ENCODE measurements at places on chromosomes 1 and 21.

GRCh38 chr1:121594096-121594495, 409.3 kb downstream of the SRGAP2C start:
- DNase-seq: no peak

GRCh38 chr1:116312681-116313069, 60.4 kb upstream of the ATP1A1 start:
- DNase-seq: no peak

DNA sequence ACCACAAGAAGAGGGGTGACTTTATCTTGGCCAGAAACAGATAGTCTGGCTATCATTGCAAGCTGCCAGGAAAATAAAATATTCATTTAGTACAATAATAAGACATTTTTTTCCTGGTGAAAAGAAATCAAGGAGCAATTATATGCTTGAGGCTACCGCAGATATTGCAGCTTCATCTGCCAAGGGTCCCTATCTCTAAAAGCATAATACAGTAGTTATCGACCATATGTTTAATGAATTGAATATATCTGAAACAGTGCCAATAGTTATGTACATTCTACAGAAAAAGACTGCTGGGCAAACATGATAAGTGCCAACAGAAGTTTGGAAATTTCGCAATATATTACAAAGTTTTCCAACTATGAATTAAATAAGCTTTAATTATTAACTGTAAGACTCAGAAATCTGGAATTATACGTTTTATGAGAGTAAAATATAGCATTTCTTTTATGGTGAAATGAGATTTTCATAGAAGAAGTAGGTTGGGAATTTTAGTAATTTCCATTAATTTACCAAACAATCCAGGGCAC, 561.1 kb upstream of the ZP4 start:
- DNase-seq: no peak

DNA sequence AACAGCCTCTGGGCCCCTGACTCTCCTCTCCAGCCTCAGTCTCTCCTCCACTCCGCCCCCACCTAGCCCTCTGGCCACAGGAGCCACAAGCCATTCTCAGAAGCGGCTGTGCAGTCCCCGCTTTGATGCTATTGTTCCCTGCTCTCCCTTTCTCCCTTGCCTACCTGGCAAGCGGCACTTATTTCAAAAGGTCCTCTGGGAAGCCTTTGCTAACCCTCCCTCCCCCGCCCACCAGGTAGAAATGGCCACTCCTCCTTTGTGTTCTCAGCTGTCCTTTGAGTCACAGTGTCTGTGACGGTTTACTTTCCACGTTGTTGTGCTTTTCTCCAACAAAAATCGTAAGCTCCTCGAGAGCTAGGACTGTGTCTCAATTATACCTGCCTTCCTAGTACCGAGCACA, 338.4 kb upstream of the PROX1 start:
- no peak for DNase-seq

DNA sequence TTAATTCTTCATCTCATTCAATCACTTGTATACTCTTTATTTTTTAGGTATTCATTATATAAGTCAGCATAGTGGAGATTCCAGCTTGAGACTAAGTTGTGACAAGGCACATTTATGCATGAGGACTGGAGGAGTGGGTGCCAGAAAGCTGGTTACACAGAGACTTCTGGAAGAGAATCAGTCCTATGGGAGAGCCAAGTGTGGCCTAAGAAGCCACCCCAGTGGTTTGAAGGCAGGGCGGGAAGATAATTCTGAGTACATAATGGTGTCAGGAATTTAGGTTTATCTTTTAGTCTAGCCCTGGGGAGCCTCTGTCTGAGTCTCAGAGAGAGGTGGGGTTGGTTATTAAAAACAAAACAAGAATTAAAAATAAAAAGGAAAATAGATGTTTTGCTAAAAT, 83.0 kb downstream of the SPAG17 start:
- no peak for DNase-seq

GRCh38 chr1:54798769-54799641, 2.1 kb downstream of the TTC22 start:
- DNase-seq: no peak

DNA sequence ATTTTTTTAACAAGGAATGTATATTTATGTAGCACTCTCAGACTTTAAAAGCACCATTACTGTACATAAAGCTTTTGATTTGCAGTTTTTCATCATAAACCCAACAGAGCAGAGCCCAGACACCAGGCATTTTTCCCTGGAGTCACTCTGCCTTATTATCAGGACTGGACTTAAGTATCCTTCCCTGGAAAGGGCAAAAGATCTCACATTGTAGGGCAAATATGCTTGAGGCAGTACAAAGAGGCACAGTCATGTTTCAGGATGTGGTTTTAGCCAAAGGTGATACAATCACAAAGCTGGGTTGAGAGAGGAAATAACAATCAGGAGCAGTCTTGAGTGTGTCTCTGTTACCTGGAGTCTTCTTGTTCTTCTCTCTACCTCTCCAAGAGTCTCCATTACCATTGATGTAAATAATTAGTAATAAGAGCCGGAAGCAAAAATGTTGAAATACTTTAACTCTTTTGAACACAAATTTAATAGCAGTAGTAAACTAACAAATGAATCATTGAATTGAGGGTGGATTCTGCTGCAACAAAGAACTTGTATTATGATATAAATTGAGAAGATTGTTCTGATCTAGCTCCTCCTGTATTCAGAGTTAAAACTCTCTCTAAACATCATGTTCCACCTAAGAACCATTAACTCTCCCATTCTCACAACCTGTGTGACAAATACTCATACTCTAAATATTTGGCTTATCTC, 160.5 kb downstream of the LTN1 start:
- no peak for DNase-seq

DNA sequence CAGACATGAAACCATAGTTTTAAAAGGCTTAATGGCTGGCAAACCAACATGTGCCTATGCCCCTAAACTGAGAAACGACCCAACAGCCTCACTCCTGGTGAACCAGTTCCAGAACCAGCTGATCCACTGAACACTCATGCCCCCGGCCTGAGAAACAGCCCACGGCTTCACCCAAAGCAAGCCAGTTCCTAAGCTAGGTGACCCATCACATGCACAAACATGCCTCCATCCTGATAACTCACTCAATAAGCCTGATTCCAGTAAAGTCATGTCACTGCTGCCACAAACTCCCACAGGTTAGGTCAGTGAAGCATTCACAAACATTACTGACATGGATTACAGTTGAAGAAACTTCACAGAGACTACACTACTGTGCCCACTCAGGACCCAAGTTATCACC, 161.6 kb downstream of the USH2A start:
- DNase-seq: no peak

GRCh38 chr21:39611551-39612190, 1.1 kb upstream of the B3GALT5 start:
- no peak for DNase-seq

GRCh38 chr1:4851385-4852065, 197.1 kb downstream of the AJAP1 start:
- no peak for DNase-seq

- no peak for DNase-seq
Measured at GRCh38 chr1:156970017-156970416, 49.6 kb downstream of the LRRC71 start.

DNA sequence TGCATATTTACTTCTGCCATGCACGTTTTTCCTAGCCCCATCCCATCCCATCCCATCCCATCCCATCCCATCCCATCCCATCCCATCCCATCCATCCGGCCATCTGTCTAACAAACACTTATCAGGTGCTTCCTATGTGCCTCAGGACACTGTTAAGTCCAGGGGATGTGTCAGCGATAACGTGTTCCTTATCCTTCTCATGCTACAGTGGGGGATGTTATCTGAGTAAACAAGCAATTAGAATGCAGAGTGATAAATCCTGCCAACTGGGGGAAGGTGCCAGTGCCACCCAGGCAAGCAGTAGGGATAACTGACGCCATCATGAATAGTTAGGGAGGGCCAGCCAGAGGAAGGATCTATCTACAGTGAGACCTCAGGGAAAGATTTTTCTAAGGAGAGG, 304.2 kb downstream of the CAMTA1 start:
- DNase-seq: no peak

- DNase-seq: no peak
Measured at GRCh38 chr1:87451229-87451920, 122.7 kb downstream of the LMO4 start.

GRCh38 chr21:29851611-29852010, 88.2 kb downstream of the GRIK1 start:
- no peak for DNase-seq

GRCh38 chr1:100422065-100422464, 69.8 kb downstream of the CDC14A start:
- no peak for DNase-seq

DNA sequence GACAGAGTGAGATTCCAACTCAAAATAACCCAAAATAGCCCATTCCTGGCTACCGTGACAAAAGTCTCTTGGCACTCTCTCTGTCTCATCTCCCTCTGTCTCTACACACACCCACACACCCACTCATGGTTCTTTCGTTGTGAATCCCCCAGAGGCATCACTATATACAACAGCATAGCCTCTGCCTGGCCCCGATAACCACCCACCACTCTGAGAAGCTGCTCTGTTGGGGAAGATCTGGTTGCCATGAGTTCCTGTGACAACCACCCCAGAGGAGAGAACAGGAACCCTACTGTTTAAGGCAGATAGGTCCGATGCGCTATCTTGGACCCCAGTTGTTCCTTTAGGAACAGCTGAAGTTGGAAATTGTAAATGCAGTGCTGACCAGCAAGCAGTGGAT, 70.4 kb upstream of the LYST start:
- DNase-seq: no peak

DNA sequence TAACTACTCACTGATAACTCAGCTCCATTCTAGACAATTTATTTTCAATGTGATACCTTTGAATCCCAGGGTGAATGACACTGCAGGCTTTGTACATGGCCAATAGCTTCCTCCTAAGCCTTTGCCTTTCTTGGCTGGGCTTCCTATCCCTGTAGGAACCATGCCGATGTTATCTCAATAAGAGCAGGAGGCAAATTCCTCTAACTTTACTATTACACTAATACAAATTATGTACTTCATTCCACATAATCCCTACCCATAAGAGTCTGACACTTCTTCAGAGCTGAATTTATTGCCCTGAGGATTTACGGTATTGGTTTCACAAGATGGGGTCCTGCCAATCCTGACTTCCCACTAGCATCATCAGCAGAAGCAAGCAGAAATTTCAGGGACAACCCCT, 14.0 kb downstream of the TGFBR3 start:
- DNase-seq: no peak

DNA sequence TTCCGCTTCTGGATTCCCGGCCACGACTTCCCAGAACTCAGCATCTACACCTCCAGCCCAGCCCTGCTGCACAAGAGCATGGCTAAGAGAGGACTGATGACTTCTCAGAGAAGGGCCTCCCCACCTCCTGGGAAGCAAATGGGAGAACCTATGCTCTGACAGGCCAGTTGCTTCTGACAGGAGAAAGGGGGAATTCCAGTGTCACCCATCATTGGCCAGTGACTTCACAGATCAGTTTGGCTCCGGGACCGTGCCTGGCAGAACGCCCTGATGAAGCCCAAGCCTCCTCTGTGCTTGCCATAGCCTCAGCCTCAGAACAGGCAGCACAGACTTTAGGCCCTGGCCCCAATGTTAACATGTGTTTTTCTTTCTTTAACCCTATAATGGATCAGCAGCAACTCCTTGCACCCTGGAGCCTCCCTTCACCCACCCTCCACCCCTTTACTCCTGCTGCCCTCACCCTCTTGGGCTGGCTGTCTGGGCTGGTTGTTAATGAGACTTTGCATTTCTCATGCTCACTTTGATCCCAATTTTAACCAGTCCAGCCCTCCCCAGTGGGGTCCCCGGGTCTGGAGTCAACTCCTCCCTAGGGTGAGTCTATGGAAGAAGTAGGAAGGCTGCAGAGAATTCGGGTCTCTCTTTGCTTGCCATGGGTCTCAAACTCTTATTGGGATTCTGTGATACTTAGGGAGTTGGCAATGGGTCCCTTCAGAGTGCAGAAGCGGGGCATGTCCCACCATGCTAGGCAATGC, 42.7 kb upstream of the SLC30A1 start:
- no peak for DNase-seq

DNA sequence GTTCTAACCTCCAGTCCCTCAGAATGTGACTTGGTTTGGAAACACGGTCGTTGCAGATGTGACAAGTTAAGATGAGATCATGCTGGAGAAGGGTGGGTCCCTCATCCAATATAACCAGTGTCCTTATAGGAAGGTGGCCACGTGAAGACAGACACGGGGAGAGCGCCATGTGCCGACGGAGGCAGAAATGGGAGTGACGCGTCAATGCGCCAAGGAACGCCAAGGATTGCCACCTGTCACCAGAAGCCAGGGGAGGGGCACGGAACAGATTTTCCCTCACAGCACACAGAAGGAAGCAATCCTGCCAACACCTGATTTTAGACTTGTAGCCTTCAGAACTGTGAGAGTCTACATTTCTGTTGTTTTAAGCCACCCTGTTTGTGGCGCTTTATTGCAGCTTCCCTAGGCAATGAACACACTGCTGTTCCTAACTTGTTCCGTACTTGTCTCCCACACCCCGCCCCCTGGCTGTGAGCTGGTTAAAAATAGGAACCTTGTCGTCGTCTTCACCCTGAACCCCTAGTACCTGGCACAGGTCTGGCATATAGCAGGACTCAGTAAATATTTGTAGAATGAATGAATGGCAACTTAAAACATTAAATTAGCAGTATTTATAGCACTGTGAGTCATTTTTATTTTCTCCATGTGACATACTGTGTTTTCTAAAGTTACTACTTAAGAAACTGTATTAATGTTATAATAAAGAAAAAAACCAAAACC, 14.2 kb downstream of the RIMS3 start:
- DNase-seq: no peak

Data from midbrain (tissue), 1 donor.